ENCODE measurements at places on chromosomes 5 and 9. TPM values are rescaled to one million over a fixed set of nuclear protein-coding genes. Genes with fewer than 3 reads are reported as not detected.

DNA sequence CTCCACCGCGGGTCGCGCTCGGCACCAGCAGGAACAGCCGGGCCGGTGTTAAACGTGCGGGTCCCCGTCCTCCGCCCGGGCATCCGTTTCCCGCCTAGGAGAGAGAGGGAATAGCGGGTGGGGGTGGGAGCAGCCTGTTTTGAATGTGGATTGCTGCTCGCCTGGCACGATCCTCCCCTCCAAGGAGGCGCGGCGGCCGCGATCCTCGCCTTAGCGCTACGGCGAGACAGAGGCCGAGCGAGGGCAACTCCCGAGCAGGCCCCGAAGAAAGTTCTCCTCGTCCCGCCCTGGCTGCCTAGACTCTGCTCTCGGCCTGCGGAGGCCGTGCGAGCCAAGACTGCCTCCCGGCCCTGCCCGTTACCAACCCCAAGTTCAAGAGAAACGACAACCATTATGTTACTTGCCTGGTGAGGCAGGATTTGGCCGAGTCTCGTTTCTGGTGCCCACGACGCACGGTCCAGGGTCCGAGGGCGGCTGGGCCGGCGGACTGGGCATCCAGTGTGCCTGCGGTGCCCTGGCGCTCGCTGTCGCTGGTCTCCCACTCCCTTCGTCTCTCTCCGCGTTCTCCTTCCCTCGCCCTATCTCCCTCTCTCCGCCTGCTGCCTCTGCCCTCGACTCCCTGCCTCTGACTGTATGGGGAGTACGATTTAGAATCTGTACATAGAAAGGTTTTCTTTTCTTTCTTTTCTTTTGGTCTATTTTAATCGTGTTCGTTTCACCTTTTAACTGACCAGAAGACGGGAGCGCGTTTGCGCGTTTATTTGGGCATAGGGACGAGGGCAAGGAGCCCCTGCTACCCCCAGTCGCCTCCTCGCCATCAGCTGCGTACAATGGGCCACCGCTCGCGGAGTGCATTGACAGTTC lies 724 bp downstream of the NR2F1-AS1 start:
- peak overlapping the region; percentile 95 for H3K27ac ChIP-seq
- no peaks in the 10 kb centered on the region for H3K36me3 ChIP-seq
- no peaks in the 10 kb centered on the region for H3K27me3 ChIP-seq
- H3K4me1 ChIP-seq: no peaks in the 10 kb centered on the region
- DNase-seq: peak; percentile 69
- peak overlapping the region; percentile 87 for H3K4me3 ChIP-seq

- no peak for DNase-seq
- no peaks in the 10 kb centered on the region for H3K4me1 ChIP-seq
- no peaks in the 10 kb centered on the region for H3K27me3 ChIP-seq
- H3K36me3 ChIP-seq: no peaks in the 10 kb centered on the region
Measured at GRCh38 chr5:76688836-76689235, 27.1 kb upstream of the F2R start.

DNA sequence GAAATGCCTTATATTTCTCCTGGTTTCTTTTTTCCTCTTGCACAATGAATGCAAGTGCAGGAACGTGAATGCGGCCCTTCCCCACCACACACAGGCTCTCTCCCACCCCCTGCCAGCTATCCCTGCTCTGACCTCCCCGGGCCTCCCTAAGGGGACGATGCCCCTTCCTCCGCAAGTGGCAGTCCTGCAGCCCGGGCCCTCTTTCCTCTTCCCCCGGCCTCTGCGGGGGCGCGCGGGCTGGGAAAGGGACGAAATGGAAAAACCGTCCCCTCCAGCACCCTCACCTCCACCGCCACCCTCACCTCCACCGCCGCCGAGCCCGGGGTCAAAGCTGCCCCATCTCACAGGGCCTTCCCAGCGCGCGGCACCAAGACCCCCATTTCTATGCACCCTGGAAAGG lies 44.7 kb downstream of the GAS1 start:
- H3K36me3 ChIP-seq: no peaks in the 10 kb centered on the region
- peaks cover 4% of the 10 kb centered on the region for H3K4me1 ChIP-seq
- no peak for DNase-seq
- H3K27ac ChIP-seq: no peak overlapping the region

- H3K4me3 ChIP-seq: no peak overlapping the region
- no peak overlapping the region for H3K27ac ChIP-seq
- peaks cover 16% of the 10 kb centered on the region for H3K4me1 ChIP-seq
- no peak for DNase-seq
- no peaks in the 10 kb centered on the region for H3K36me3 ChIP-seq
- no peaks in the 10 kb centered on the region for H3K27me3 ChIP-seq
Measured at GRCh38 chr9:134360897-134361296, 34.6 kb downstream of the RXRA start.

DNA sequence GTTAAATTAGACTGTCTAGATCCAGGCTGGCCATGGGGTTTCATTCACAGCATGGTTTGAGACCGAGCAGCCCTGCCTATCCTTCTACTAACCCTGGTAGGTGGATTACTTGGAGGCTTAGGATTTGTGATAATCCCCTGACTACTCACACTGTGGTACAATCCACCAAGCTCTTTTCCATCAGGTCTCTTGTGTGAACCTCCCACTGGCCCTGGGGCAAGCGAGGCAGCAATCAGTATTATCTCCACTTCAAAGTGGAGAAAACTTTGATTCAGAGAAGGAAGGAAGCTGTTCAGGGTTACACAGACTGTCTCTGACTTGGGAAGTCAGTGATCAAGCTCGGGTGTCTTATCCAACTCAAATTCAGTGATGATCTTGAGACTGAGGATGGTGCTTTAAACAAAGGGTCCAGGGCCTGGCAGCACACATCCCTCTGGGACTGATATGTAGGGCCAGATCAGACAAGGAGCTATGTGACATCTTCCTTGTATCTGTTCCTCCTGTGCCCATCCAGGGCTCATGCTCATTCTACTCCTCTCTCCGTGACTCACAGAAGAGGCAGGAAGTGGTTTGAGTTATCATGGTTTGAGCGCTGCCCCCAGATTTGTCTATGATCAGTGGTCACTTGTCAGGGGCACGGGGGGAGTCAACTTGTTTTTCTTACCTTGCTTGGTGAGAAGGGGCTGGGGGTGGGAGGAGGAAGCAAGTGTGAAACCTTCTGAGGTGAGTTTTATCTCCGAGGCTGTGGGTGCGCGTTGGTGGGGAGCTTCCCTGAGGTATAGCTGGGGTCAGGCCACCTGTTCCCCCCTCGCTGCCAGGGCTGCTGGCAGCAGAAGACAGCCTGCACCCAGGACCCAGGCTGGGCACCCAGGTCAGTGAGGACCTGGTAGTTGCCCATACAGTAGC lies 48.6 kb downstream of the RGS3 start:
- DNase-seq: no peak
- H3K27ac ChIP-seq: no peak overlapping the region
- no peaks in the 10 kb centered on the region for H3K36me3 ChIP-seq
- no peaks in the 10 kb centered on the region for H3K27me3 ChIP-seq

- no peak overlapping the region for H3K4me3 ChIP-seq
- no peak overlapping the region for H3K27ac ChIP-seq
- H3K4me1 ChIP-seq: no peaks in the 10 kb centered on the region
- no peaks in the 10 kb centered on the region for H3K27me3 ChIP-seq
- no peaks in the 10 kb centered on the region for H3K36me3 ChIP-seq
- DNase-seq: no peak
Measured at GRCh38 chr5:624118-624950, 12.2 kb downstream of the CEP72 start.

- DNase-seq: no peak
- H3K27ac ChIP-seq: no peak overlapping the region
- no peaks in the 10 kb centered on the region for H3K36me3 ChIP-seq
- no peak overlapping the region for H3K4me3 ChIP-seq
Measured at GRCh38 chr5:162672061-162672460, 604.5 kb downstream of the GABRG2 start.

DNA sequence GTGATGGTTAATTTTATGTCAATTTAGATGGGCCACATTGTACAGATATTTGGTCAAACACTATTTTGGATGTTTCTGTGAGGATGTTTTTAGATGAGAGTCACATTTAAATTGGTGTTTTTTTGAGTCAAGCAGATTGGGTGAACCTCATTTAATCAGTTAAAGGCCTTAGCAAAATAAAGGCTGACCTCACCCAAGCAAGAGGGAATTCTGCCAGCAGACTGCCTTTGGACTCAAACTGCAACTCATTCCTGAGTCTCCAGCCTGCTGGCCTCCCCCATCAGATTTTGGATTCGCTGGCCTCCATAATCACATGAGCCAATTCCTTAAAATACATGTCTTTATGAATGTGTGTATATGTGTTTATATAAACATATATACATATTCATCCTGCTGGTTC lies 282.7 kb upstream of the POU5F2 start:
- no peaks in the 10 kb centered on the region for H3K36me3 ChIP-seq
- H3K4me1 ChIP-seq: no peaks in the 10 kb centered on the region
- no peak overlapping the region for H3K4me3 ChIP-seq
- no peaks in the 10 kb centered on the region for H3K27me3 ChIP-seq
- H3K27ac ChIP-seq: no peak overlapping the region
- no peak for DNase-seq

DNA sequence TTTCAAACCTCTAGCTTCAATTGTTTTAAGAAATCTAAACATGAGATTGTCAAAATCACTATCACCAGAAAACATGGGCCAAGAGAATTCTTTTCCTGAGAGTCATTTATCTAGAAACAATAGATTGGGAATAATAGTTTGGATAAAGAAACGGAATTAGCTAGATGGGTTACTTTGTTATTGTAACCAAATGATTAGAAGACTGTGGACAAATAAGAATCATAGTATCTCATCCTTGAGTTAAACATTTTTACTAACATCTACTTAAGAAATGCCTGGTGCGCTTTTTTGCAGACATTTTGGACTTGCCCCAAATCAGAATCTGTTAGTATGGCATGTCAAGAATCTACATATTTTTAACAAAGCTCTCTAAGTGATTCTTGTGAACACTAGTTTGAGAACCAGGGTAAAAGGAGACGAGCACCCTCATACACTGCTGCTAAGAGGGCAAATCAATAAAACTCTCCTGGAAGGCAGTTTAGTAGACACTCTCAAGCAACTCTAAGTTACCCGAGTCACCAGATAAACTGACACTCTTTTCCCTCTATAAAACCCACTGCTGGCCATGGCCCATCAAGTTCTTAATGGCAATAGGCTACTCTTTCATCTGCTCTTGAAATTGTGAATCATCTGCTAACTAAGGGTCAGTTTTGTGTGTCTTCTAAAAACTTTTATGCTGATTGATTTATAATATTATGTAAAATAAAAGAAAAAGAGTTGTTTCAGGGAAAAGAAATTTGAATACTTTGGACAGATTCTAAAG lies 39.1 kb downstream of the TPD52L3 start:
- no peak for DNase-seq
- H3K27ac ChIP-seq: no peak overlapping the region
- H3K4me1 ChIP-seq: no peaks in the 10 kb centered on the region
- H3K4me3 ChIP-seq: no peak overlapping the region
- H3K36me3 ChIP-seq: no peaks in the 10 kb centered on the region

- no peak overlapping the region for H3K27ac ChIP-seq
- DNase-seq: no peak
- no peaks in the 10 kb centered on the region for H3K27me3 ChIP-seq
- H3K4me1 ChIP-seq: peaks cover 4% of the 10 kb centered on the region
Measured at GRCh38 chr9:27504259-27504658, 19.8 kb upstream of the IFNK start.

- DNase-seq: no peak
- H3K27me3 ChIP-seq: no peaks in the 10 kb centered on the region
- no peaks in the 10 kb centered on the region for H3K36me3 ChIP-seq
- H3K27ac ChIP-seq: no peak overlapping the region
- H3K4me3 ChIP-seq: no peak overlapping the region
- no peaks in the 10 kb centered on the region for H3K4me1 ChIP-seq
Measured at GRCh38 chr9:135550344-135550918, 4.5 kb downstream of the OBP2A start.

GRCh38 chr5:142888469-142889085 lies 118.4 kb downstream of the ARHGAP26 start:
- no peak overlapping the region for H3K27ac ChIP-seq
- no peak for DNase-seq
- no peak overlapping the region for H3K4me3 ChIP-seq
- H3K36me3 ChIP-seq: no peaks in the 10 kb centered on the region

GRCh38 chr9:73269430-73270101 lies 117.9 kb downstream of the ANXA1 start:
- H3K36me3 ChIP-seq: no peaks in the 10 kb centered on the region
- no peak overlapping the region for H3K4me3 ChIP-seq
- no peak for DNase-seq
- H3K27me3 ChIP-seq: no peaks in the 10 kb centered on the region
- no peak overlapping the region for H3K27ac ChIP-seq

DNA sequence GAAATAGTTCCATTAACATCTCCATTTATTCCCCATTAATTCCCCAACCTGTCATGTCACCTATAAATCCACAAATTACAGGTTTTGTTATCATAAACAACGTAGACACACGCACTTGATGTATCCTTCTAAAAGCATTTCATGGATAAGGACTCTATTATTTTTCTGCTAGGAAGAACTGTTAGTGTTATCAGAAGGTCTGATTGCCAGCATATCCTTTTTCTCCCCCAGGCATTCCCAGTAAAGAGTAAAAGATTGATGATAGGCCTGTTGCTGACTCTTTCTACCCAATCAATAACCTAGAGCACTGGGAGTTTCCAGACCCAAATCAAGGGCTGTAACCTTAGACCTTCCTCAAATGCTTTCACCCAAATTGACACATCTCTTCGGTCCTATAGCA lies 60.8 kb downstream of the RFK start:
- no peaks in the 10 kb centered on the region for H3K4me1 ChIP-seq
- H3K4me3 ChIP-seq: no peak overlapping the region
- H3K27me3 ChIP-seq: no peaks in the 10 kb centered on the region
- no peak for DNase-seq

DNA sequence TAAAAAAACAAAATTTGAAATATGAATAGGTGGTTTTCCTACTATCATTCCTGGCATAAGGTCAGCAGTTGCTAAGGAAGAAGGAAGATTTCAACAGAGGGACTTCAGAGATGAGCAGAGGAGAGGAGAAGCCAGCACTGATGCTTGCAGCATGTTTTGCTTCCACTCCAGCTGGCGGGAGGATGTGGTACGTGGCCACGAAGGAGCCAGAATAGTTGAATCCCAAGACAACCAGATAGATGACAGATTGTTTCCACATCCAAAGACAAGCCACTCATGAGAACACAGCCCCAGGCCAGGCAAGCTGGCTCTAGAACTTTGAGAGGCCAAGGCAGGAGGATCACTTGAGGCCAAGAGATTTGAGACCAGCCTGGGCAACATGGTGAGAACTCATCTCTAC lies 15.1 kb downstream of the TIMD4 start:
- no peak for DNase-seq
- no peak overlapping the region for H3K27ac ChIP-seq
- no peaks in the 10 kb centered on the region for H3K4me1 ChIP-seq
- H3K4me3 ChIP-seq: no peak overlapping the region

- H3K27me3 ChIP-seq: no peaks in the 10 kb centered on the region
- DNase-seq: no peak
- H3K4me3 ChIP-seq: no peak overlapping the region
- H3K27ac ChIP-seq: no peak overlapping the region
Measured at GRCh38 chr9:133783331-133783731, 45.2 kb upstream of the SARDH start.

Gene SPINK6
- polyA plus RNA-seq: not detected

Gene NUTM2G
- polyA plus RNA-seq: not detected

Gene DAPK1
- 57.6 TPM for polyA plus RNA-seq

Gene LARP1
- polyA plus RNA-seq: 121 TPM

Gene PPP3R2
- polyA plus RNA-seq: not detected

Gene ARHGEF39
- 0.17 TPM for polyA plus RNA-seq

Gene LPAR1
- 22.3 TPM for polyA plus RNA-seq

Data from ovary (tissue), 10 donors.